ENCODE measurements at places on chromosomes 5 and 9.

- DNase-seq = no peak
These were observed 44.7 kb upstream of the NDFIP1 start for GRCh38 chr5:142063878-142064331.

DNA sequence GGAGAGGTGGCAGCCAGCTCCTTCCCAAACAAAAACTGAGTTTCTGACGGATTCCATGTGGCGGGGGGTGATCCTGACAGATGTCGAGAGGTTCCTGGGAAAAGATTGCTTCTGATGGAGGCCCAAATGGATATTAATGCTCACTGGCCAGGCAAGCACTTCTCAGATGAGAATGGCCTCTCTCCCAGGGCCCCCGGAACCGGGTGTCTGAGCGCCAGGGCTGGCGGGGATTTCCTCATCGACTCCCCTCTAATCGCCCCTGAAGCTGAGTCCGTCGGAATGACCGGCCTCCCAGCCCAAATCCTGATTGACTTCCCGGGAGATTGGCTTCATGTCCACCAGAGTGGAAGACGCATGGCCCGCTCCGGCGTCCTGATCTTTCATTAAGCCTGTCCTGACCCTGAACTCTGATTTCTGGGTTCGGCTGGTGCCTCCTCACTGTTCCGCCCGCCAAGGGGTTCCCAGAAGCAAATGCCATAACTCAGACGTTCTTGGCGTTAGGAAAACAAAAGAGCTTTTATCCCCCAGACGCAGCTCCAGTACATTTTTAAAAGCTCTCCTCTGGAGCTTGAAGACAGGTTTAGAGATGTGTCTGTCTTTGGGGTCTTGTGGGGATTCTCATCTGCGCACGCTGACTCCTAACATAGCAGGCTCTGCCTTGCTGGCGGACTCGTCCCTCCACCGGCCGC is 17.6 kb downstream of the FIBCD1 start:
- no peak for DNase-seq

DNA sequence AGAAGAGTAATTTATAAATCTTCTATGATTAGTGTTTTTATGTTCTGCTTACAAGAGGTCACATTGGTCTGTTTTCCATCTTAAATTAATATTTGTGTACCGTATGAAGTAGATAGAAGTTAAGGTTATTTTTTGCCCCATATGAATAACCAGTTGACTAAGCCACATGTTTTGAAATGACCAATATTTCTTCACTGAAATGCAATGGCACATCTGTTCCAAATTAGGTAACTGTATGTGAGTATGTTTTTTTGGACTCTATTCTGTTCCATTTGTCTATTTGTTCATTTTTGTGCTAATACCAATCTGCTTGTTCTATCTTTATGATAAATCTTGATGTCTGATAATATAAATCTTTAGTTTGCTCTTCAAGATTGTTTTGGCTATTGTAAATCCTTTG is 17.7 kb downstream of the JAK2 start:
- no peak for DNase-seq

DNA sequence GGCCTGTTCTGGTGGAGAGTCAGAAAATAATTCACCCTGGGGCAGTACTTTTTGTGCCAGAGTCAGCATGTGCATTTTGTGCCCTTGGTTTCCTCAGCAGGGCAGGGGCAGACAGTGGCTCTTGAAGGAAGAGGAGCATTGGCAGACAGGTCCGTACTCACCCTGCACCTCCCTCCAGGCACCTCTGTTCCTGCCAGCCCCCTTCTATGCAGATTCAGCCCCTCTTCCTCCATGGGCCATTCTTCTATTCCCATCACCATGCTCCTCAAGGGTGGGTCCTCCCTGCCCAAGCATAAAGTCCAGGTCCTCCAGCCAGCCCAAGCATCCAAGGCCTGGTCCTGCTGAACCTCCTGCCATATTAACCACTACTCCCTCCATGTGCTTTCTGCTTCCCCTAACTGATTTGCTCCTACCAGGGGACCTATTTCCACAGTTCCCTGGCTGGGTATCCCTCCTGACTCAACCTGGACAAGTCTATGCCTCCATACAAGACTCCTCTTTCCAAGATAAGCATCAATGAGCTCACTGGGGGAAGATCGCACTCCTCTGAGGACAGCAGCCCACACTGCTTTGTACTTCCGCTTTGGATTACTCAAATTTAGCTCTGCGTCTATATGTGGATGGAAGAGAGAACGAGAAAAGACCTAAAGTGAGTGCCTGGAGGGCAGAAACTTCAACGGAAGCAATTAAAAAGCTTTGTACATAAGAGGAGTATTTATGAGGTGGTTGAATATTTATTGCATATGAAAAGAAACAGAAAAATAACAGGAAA is 9.3 kb upstream of the ACSL6 start:
- DNase-seq = no peak

DNA sequence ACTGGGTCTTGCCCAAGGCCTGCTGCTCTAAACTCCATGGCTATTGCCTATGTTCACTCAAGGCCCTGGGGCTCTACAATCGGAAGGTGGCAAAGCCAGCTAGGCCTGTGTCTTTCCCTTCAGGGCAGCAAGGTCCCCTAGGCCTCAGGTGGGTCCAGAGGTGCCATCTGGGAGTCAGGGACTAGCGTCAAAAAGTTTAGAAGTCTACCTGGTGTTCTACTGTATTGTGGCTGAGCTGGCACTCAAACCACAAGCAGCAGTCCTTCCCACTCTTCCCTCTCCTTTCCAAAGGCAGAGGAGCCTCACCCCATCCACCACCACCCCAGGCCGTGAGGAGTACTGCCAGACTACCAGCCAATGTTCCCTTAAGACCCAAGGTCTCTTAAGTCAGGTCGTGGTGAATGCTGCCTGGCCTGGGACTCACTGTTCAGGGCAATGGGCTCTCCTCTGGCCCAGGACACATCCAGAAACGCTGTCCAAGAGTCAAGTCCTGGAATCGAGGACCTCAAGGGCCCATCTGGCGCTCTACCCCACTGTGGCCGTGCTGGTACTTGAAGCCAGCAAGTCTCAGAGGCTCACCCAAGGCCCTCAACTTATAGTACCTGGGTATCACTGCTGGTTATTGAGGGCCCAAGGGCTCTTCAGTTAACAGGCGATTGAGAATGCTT is 13.0 kb upstream of the SARDH start:
- no peak for DNase-seq

DNA sequence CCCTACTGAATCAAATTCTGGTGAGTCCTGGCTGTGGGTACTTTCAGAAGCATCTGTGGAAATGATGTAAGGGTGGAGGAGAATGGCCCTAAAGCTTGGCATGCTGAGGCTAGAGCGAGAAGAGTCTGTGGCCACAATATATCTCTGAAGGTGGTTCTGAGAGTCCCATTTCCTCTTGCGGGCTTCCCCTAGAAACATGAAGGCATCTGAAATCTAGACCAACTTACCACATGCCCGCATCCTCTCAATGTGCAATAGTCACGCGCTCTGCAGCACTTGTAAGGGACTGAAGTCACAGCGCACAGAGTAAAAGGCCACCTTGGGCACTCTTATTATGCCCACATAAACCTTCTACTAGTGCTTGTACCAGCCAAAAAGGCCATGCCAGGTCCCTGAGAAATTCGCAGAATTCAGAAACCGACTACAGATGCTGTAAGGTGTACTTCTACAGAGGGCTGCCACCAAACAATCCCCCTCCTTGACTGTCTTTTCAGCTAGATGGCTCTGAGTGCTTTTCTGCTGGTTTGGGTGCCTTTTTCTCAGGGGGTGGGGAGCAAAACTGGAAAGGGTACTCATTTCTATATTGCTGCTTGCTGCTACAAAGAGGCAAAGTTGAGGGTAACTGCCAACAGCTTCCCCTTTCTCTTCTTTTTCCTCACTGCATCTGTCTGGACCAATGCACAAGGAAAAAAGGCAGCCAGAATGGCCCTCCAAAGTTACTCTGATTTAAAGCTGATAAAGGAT is 107.3 kb downstream of the ZDHHC21 start:
- no peak for DNase-seq

DNA sequence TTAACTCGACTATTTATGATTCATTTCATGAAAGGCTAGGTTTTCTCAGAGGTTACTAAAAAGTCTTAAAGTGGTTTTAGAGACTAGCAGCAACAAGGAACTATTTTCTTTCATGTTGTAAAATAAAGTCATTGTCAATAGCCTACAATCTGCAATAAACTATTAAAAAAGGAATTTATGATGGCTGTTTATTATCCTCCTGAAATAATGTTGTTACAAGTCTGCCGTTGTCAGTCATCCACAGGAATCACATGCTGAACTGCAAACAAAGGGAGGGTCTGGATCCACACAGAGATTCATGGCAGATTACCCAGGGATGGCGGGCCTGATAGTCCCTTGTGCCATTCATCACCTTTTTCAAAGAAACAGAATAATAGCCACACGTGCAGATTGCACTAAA is 49.2 kb downstream of the TMEM174 start:
- no peak for DNase-seq

GRCh38 chr5:155258161-155258560 is 244.6 kb downstream of the KIF4B start:
- DNase-seq = no peak

- no peak for DNase-seq
These were observed 299.4 kb downstream of the MARCHF11 start for GRCh38 chr5:15880201-15880600.

DNA sequence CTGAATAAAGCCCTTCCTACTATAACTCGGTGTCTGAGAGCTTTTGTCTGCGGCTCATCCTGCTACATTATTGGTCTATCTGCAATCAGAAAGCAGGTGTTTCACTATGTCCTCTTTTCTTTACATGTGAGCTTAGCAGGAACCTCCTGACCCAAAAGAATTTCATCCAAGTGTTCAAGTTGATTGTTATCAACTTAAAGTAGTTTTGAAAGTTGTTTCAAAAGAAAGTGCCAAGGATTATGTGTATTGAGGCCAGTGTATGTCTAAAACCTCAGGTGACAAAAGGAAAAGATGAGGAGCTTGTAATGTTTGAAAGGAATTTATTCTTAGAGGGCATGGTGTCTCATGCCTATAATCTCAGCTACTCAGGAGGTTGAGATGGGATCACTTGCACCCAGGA is 8.1 kb upstream of the SELENOP start:
- DNase-seq = no peak

DNA sequence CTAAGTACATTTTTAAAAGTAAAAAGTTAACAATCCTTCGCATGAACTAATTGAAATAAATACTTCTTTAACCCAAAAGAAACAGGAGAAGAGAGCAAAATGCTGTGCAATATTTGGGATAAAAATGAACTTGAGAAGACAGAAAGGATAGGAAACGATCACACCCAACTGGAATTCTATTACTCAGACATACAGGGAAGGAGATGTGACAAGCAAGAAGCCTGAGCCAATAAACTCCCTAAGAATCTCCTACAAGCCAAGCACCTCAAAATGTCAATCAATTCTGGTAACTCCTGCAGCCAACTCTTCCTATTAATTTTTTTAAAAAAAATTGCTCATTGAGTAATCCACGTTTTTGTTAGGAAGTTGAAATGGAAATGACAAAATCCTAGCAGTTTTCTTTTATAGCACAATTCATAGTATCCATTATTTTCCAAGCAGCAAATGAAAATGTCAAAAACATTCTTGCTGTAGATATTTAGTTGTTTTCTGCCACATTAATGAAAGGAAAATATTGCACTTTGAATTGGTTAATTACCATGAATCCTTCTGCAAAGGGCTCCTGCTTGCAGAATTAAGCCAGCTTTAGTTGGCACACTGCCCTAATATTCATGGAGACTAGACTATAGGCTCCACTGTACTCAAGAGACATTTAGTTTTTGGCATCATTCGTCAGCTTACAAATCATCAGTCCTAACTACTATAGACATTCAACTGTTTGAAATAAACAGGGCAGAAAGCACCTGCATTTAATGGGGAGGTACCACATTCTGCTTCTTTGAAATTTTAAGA is 89.0 kb downstream of the RFX3 start:
- DNase-seq = no peak

DNA sequence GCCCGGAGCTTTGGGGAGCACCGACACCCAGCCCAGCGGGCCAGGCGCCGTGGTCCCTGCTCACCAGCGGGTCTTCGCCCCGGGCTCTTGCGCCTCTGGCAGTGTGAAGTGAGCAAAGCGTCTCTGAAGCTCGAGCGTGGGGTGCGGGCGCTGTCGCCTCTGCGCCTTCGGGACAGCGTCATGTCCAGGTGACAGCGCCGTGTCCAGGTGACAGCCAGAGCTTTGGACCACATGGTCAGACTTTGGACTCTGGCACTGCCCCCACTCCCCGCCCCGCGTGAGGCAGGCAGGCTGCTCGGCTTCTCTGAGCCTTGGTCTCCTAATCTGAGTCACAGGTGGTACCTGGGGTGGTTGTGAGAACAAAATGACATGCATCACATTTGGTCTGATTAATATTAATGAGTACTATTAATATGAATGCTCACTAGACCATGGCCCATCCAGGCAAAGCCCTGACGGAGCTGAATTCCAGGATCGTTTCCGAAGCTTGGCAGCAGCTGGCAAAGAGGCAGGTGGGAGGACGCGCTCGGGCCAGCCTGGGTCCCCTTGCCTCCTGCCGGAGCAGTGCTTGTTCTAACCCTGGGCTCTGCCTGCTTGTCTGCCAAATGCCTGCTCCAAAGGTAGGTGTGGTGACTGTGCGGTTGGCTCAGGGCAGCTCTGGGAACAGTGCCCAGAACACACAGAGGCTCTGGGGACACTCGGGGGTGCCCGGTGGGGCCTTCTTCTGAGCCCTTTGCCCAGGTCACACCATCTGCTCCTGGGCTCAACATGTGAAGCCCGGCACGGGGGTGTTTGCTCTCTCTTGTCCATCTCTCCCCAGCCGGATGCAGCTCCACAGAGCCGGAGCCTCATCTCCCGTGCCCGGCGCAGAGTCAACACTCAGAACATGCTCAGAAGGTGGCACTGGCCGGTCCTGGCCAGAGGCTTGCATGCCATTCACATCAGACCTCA is 157.1 kb downstream of the OLFM1 start:
- no peak for DNase-seq

GRCh38 chr5:156479849-156480248 is 152.9 kb downstream of the SGCD start:
- DNase-seq = no peak

- DNase-seq = peak; percentile 24
These were observed 72.0 kb downstream of the ZFAND5 start for GRCh38 chr9:72292874-72293607.

DNA sequence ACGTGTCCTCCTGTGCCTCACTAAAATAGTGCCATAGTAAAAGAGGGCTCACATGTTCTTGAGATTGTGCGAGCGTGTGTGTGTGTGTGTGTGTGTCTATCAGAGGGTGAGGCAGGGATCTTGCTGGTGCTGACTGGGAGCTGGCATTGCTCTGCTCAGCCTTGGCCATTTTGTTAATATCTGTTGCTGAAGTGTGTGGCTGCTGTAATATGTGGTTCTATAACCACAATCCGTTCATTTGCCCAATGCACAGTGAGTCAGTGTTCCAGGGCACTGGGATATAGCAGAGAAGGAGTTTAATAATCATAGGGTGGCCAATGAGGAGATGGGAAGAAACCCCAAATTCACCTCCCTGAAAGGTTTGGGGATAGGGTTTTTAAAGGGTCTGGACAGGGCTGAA is 61.3 kb downstream of the RASGRF2 start:
- DNase-seq = no peak

GRCh38 chr9:79266986-79267385 is 304.8 kb upstream of the TLE4 start:
- no peak for DNase-seq

DNA sequence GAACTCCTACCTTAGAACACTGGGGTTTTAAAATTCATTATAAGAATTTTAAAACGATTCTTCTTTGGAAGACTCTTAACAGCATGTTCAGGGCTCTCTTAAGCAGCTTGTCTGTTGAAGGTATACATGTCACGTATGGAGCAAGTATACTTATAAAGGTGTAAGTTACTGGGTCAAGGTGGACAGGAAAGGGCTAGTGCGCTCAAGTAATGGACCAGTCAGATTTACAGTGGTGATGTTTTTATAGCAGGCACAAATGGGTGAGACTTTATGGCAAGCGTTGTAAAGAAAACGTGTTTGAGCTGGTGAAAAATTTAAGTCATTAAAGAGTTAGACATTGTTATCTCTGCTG is 7.9 kb downstream of the SLC44A1 start:
- DNase-seq = no peak
